SHP77 (cell line): ENCODE measurements at places on chromosomes 1 and 21.

GRCh38 chr1:109151146-109151990 lies 37.5 kb downstream of the ELAPOR1 start:
- peak; percentile 63 for DNase-seq

DNA sequence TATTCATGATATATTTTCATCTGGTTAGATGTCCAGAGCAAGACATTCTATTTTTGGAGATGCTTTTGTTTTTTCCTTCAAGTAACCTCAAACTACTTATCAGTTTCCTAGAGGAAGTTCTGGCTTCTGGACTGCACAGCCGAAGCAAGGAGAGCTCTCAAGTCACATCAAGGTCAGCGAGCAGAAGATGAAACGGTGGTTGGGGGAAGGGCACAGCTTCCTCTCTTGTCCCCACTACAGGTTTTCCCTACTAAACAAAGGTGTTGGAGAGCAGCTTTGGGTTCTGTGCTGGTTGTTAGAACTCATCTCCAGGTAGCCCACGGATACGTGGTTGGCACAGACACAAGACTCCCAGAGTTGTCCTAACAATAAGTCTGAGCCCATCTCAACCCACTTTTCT lies 5.1 kb upstream of the PLEKHO1 start:
- DNase-seq = no peak

DNA sequence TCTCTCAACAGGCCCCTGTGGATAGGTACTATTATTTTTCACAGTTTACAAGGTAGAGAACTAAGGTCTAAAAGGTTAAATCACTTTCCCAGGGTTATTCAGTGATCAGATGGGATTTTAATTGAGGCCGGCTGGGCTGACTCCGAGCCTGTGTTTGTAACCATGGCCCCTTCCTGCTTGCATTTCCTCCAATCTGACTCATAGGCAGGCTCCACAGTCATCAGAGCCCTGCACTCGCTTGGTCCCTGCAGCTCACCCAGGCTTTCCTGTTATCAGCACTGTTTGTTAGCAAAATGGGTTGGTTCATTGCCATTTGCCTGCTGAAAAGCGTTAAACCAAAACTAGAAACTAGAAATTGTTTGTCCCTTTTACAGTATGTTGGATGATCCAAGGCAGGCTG lies 41.4 kb upstream of the LMX1A start:
- DNase-seq = no peak

DNA sequence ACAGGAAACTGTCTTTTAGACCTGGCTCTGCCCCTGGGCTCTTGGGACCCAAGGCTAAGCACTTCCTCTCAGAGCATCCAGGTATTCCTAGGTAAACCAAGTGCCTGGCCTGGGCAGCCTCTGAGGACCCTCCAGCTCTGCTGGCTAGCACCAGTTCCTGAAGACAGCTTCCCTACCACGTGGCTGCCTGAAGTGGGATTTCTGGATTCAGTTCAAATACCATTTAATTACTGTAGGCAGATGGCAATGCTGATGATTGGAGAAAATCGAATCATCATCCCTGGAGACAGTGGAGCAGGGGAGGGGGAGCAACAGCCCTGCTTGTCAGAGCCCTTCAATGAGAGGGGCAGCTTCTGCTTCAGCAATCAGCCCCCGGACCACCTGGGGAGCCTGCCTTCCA lies 11.9 kb downstream of the KIF21B start:
- no peak for DNase-seq

DNA sequence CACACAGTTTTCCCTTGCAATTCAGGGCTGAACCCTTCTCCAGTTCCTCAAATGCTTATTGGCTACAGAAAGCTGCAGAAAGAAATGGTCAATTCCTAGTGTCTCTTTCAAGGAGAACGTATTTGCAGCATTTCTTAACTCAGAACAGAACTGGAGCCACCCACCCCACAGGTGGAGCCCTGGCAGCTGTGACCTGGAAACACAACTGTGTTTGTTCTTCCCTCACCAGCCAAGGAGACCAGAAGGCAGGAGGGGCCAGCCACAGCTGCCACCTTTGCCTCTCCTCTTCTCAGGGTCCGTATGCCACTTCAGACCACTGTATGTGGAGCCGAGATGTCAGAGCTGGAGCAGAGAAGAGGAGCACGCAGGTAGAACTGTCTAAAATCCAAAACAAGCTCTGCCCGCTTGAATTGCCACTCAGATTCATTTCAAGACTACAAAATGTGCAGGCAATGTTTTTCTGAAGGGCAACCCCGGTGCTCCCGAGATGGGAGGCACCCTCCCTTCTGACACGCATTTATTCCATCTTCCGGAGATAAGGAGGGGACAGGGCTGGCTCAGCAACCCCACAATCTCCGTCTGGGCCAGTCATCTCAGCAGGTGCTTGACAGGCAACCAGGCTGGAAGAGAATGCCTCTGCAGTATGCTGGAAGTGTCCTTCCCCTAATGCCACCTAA lies 16.7 kb downstream of the CD247 start:
- DNase-seq = no peak

- DNase-seq = no peak
Measured at GRCh38 chr1:183907070-183907469, 102.2 kb downstream of the RGL1 start.

- no peak for DNase-seq
Measured at GRCh38 chr1:200834383-200834782, 38.4 kb upstream of the GPR25 start.

DNA sequence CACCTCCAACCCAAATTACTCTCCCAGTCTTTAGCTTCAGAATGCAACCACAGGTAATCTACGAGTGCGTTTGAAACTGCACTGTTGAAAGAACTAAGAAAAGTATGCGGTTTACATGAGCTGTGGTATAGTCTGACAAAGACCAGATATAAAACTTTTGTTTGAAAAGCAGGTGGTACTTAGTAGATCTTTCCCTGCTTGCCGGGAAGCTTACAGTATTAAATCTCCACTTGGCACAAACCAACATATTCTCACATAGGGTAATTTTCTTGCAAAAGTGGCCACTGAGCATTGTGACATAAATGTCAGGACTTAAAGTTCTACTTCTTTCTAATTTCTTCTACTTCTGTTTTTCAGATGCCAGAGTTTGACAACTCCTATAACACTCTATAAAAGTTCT lies 8.4 kb downstream of the RGS2 start:
- no peak for DNase-seq

DNA sequence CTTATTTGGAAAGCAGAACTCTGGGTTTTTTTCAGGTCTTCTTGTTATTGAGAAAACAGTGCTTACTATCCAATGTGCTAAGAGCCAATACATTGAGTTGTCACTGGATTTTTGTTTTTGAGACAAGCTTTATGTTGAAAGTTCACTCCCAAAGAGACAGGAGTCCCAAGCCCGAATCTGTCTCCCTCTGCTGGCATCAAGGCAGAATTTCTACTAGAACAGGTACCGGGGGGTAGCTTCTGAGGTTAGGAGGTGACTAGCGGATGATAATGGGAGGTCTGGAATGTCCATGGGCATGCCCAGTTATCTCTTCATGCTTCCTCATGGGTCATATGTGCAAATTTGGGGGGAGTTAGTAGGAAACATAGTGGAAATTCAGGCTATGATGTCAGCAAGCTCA lies 25.1 kb downstream of the ZNF124 start:
- no peak for DNase-seq

- no peak for DNase-seq
Measured at GRCh38 chr1:178487070-178487615, 9.6 kb downstream of the CLEC20A start.

GRCh38 chr1:230857077-230857476 lies 11.2 kb downstream of the C1orf198 start:
- DNase-seq = no peak

DNA sequence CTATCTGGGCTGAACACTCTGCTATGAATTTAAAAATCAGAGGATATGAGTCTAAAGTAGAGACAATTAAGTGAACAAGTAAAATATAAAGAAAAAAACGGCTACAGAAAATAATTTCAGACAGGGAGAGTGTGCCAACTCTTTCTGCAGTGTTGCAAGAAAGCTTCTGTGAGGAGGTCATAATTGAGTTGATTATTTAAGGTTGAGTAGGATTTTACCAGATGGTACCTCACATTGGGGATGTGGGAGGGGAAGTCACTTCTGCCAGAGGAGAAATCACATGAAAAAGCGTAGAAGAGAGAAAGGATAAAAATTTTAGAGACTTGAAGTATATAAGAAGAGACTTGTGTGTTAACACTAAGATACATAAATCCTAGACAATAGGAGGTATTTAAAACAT lies 238.0 kb upstream of the NCAM2 start:
- no peak for DNase-seq

- no peak for DNase-seq
Measured at GRCh38 chr1:223319905-223320580, 43.9 kb downstream of the SUSD4 start.

GRCh38 chr1:67886076-67886475 lies 52.8 kb upstream of the GNG12 start:
- no peak for DNase-seq
